ENCODE measurements at places on chromosomes 7 and 10.

- no peak for DNase-seq
Observed at GRCh38 chr7:82527851-82528250, 84.3 kb upstream of the CACNA2D1 start.

DNA sequence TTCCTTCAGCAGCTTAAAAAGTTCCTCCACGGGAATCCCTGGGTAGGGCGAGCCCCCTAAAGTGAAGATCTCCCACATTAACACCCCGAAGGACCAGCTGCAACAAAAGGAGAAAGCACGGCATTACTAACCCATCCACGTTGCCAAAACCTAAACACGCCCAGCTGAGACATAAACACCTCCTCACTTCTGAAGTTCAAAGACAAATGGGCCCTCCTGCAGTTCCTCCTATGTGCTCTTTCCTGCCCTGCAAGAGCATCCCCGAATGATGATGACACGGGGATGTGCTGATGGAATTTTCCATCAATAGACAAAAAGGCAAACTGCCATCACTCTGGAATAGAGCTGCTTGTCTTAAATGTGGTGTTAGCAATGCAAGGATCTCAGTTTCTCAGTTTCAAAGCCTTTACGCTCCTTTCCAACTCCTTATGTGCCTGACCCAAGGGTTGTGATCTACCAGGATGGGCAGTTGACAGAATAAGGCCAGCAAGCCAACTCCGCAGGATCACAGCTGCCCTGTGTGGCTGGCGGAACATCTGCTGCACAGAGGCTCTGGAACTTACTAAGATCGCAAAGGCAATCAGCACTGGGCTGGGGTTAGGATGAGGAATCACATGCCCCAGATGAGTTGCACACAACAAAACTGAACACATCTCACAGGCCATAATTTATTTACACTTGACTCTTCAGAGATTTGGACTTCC is 112.7 kb downstream of the FGFR2 start:
- DNase-seq = no peak

DNA sequence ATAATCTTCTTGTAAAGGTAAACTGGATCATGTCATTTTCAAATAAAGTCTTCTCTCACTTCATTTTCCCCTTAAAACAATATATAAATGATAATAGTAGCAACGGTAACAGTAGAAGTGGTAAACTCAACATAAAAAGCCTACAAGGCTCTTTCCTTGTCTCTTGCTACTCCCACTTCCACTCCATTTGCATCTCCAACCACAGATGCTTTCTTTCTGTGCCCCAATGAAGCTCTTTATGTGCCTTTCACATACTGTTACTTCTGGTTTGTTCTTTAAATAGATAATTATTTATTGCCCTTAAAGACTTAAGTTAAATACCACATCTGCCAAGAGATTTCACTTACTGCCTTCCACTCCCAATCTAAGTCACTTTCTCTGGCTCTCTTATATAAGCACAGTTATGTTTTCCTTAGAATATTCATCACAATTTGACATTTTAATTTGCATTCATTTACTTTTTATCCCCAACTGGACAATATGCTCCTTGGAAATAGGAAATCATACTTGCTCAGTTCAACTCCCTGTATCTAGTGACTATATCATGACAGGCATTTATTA is 149.9 kb downstream of the CRPPA start:
- DNase-seq = no peak

DNA sequence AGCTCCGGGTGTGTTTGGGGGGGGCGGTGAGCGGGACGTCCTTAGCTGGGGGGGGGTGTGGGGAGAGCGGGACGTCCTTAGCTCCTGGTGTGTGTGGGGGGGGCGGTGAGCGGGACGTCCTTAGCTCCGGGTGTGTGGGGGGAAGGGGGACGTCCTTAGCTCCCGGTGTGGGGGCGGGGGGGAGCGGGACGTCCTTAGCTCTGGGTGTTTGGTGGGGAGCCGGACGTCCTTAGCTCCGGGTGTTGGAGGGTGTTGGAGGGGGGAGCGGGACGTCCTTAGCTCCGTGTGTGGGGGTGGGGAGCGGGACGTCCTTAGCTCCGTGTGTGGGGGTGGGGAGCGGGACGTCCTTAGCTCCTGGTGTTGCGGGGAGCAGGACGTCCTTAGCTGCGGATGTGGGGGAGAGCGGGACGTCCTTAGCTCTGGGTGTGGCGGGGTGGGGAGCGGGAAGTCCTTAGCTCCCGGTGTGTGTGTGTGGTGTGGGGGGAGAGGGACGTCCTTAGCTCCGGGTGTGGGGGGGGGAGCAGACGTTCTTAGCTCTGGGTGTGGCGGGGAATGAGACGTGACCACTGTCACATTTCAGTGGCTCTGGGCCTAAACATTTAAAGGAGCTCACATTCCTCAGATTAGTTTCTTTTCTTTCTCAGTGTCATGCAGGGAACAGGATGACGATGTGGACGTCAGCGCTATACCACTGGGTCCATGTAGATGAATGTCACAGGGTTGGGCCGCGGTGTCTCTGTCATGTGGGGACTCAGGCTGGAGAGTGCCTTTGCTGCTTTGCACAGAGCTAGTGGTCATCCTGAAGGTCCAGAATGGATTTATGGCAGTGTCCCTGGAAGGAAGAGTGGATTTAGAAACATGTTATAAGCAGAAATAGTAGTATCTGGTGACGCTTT is 7.5 kb downstream of the DYNC2I1 start:
- DNase-seq = peak; percentile 24

GRCh38 chr10:69047111-69047832 is 40.6 kb upstream of the SRGN start:
- DNase-seq = no peak

DNA sequence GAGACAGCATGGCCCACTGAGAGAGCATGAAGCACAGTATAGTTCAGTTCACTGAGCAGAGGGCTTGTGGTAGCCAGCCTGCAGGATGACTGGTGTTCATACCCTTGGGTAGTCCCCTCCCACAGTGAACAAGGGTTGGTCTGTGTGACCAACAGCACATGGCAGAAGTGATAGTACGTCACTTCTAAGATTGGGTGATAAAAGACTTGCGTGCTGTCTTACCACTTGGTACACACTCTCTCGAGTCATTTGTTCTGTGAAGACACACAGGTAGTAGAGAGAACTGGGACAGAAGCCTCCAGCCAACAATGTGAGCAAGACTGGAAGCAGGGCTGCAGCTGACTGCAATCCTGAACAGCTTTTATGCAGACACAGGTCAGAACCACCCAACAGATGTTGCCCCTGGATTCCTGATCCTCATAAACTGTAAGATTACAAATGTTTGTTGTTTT is 14.6 kb downstream of the EPC1 start:
- DNase-seq = peak; percentile 73

DNA sequence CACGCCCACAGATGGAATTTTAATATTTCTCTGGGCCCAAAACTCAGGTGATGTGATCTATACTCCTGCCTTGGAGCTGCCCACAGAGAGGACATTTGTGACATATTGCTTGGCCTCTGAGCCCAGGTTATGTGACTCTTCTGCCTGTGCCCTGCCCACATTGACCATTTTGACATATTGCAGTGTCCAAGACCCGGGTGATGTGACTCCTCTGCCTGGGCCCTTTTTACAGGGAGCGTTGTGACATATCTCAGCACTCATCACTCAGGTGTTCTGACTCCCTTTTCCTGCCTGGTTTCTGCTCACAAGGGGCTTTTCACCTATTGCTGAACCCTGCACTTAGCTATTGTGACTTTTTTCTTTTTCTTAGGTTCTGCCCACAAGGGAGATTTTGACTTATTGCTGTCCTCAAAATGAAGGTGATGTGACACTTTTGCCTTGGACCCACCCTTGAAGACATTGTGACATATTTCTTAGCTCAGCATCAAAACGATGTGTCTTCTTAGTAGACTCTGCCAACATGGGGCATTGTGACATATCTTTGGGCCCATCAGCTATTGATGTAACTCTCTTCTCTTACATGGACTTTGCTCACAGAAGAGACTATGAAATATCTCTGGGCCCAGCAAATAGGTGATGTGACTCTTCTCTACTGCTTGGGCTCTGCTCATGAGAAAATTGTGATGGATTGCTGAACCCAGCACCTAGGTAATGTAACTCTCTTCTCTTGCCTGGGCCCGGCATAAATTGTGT is 11.0 kb upstream of the ZNF107 start:
- DNase-seq = no peak

DNA sequence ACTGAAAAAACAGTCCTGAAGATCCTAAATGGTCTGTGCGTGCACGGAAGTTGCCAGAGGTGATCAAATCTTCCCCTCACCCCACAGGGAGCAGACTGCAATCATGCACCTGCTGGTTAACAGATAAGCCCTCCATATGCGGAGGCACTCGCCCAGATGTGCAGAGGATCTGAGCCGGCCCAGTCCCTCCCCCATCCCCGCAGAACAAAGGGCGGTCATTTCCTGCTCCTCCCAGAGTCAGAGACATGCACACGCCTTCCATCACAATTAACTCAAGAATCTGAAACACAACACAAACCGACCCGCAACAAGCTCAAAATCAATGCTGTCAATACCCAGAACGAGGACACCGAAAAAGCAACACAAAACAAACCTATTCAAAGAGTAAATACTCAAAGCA is 24.2 kb downstream of the CRTAC1 start:
- no peak for DNase-seq

GRCh38 chr10:51244748-51245490 is 170.6 kb downstream of the PRKG1 start:
- DNase-seq = no peak

DNA sequence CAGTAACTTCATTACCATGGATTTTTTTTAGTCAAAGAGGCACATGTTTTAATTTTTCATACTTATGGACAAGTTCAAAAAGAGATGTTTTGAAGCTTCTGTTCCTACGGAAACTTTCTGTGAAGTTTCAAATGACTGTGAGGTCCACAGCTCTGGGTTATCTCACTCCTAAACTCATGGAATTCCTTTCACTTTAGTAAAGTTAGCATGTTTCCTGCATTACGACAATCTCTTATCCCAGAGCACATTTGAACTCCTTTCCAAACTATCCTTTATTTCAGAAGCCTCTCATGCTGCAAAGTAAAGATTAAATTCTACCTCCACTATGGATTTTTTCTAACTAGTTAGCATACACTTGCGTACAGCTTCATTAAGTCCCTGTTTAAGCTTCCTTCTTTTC is 15.3 kb upstream of the ADD3 start:
- DNase-seq = no peak

- DNase-seq = no peak
Observed at GRCh38 chr10:77636967-77637531, 559 bp downstream of the KCNMA1 start.

Measured in CD4-positive, alpha-beta T cell treated with Interferon gamma for 1 hour (primary cell).